ENCODE measurements at places on chromosomes 12 and 14. TPM values are rescaled to one million over a fixed set of nuclear protein-coding genes. Genes with fewer than 3 reads are reported as not detected.

DNA sequence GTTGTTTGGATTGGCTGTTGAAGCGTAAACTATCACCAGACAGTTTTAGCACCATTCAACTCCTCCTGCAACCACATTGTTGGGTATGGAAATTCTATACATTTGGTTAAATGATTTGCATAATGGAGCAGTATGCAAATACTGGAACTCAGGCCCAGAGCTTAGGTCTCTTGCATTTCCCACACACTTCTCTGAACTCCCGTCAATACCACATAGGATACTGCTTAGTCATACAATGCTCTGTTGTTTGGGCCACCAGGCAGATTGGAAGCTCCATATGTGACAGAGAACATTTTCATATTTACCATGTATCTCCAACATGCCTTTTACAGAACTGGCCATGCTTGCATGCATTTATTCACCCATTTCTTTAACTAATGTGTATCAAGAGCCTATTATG lies 78.0 kb downstream of the IFNG start:
- H3K4me1 ChIP-seq: peaks cover 36% of the 10 kb centered on the region
- H3K27me3 ChIP-seq: no peaks in the 10 kb centered on the region
- H3K4me3 ChIP-seq: no peak overlapping the region
- DNase-seq: no peak

- no peak for DNase-seq
- H3K36me3 ChIP-seq: no peaks in the 10 kb centered on the region
- peaks cover 7% of the 10 kb centered on the region for H3K27me3 ChIP-seq
- no peak overlapping the region for H3K27ac ChIP-seq
These were observed 3.5 kb upstream of the RND1 start for GRCh38 chr12:48869191-48869590.

- DNase-seq: no peak
- no peaks in the 10 kb centered on the region for H3K4me1 ChIP-seq
- H3K27ac ChIP-seq: no peak overlapping the region
- no peaks in the 10 kb centered on the region for H3K36me3 ChIP-seq
- no peaks in the 10 kb centered on the region for H3K27me3 ChIP-seq
These were observed 127.3 kb downstream of the ATP23 start for GRCh38 chr12:58068706-58069105.

The ATN1 gene
- 26.4 TPM for total RNA-seq

The APOF gene
- not detected for total RNA-seq

The SLC8A3 gene
- total RNA-seq: 0.54 TPM

Measured in activated CD8-positive, alpha-beta T cell treated with anti-CD3 and anti-CD28 coated beads for 36 hours (primary cell).